Coronary artery (tissue), 2 donors: ENCODE measurements at places on chromosomes 2 and 18.
A peak's percentile ranks its signal among the peaks of the same experiment; 100 is the strongest.

DNA sequence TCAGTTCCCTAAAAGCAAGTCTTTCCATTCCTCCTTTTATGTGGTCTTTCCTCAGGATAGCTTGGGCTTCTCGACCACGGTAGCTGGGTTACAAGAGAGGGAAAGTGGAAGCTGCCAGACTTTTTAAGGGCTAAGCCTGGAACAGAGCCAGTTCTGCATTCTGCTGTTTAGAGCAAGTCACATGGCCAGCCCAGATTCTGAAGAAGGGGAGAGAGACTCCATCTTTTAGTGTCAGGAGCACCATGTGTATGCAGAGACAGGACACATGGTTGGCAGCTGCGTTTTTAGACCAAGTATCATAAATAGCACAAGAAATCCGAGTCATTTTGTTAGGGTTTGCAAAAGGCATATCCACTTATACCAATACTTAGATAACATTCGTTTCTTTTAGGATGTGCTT is 4.7 kb downstream of the HMSD start:
- no peak for DNase-seq

GRCh38 chr2:234107861-234108260 is 57.4 kb downstream of the SPP2 start:
- DNase-seq: no peak

DNA sequence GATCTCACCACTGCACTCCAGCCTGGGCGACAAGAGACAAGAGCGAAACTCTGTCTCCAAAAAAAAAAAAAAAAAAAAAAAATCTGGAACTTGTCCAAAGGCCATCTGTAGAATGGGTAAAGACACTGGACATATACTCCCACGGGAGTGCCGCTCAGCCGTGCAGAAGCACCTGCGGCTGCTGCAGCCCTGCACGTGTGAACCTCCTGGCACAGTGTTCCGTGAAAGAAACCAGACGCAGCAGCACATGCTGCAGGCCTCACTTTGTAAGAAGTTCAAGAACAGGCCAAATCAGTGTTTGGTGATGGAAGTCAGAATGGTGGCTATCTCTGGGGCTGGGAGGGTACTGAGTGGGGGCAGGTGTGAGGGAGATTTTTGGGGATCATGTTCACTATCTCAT is 6.5 kb downstream of the CHRND start:
- DNase-seq: no peak

GRCh38 chr18:46574000-46574742 is 82.8 kb downstream of the LOXHD1 start:
- DNase-seq: no peak

GRCh38 chr18:75125382-75126331 is 83.3 kb downstream of the PTGR3 start:
- peak; percentile 35 for DNase-seq

GRCh38 chr2:146661473-146662096 is 1183.2 kb upstream of the ACVR2A start:
- DNase-seq: no peak

DNA sequence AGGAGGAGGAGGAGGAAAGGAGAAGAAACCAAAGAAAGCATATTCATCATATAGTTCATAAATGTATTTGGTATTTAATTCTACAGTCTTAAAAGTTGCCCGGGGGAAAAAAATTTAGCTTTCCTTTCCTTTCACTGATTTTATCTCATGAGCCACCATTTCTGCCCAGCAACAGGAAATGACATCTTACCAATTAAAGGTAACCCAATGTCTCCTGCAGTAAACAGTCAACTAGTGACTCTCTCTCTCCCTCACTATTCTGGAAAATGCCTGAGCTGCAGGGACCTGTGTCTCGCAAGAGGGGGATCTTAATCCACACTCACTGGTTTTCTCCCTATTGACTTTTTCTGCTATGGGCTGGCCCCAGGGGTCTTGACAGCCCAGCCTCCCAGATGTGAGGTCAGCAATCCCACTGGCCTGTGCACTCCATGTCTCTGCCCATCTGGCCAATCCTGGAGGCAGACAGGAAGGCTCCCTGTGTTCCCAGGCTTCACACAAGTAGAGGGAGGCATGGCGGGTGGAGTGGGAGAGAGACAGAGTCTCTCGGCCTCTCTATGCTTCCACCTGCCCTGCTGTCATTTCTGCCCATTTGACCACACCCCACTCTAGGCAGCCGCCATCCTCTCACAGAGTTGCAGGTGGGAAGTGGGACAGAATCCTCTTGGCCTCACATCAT is 85.4 kb upstream of the CABLES1 start:
- DNase-seq: no peak

GRCh38 chr2:8189316-8189715 is 492.5 kb upstream of the ID2 start:
- DNase-seq: no peak

DNA sequence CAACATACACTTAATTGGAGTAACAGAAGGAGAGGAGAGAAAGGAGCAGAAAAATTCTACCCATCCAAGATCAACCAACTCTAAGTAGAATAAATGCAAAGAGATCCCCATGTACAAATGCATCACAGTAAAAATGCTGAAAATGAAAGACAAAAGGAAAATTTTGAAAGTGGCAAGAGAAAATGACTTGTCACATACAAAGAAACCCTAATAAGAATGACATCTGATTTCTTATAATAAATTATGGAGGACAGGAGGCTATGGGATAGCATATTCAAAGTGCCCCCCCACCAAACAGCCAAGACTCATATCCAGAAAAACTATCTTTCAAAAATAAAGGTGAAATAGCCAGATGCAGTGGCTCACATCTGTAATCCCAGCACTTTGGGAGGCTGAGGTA is 22.2 kb upstream of the INPP4A start:
- no peak for DNase-seq

GRCh38 chr2:113080134-113080533 is 12.4 kb downstream of the IL1F10 start:
- no peak for DNase-seq

GRCh38 chr2:95385570-95385984 is 16.9 kb upstream of the FAHD2A start:
- peak; percentile 69 for DNase-seq

- no peak for DNase-seq
These were observed 118.8 kb downstream of the CTIF start for GRCh38 chr18:48657447-48658120.

GRCh38 chr18:24118750-24119577 is 19.9 kb upstream of the CABYR start:
- DNase-seq: no peak

DNA sequence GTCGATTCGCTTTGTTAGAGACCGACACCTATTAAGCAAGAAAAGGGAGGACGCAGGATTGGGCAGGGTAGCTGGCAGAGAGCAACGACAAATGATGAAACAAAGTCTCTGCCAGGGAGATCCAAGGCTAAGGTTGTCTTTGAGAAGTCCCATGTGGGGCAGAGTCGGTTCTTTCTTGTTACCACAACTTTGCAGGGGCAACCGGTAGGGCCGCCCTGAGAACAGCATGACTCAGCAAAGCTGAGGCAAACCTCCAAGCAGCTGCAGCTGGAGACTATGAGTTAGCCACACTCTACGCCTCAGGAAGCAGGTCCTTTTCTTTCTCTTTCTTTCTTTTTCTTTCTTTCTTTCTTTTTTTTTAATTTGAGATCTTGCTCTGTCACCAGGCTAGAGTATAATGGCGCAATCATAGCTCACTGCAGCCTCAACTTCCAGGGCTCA is 452.3 kb upstream of the ID2 start:
- no peak for DNase-seq

GRCh38 chr18:23857756-23858155 is 156.8 kb upstream of the TTC39C start:
- no peak for DNase-seq

GRCh38 chr2:168480356-168480755 is 24.3 kb downstream of the CERS6 start:
- DNase-seq: no peak

GRCh38 chr2:81266106-81266505 is 961.6 kb upstream of the LRRTM1 start:
- no peak for DNase-seq

- DNase-seq: no peak
These were observed 68.7 kb downstream of the STK39 start for GRCh38 chr2:168178520-168179324.
